ENCODE measurements at places on chromosomes 2 and 18.

GRCh38 chr18:61569176-61569892 is 236.1 kb downstream of the CDH20 start:
- no peak for DNase-seq

- DNase-seq = no peak
Observed at GRCh38 chr2:43594875-43595274, 963 bp downstream of the THADA start.

DNA sequence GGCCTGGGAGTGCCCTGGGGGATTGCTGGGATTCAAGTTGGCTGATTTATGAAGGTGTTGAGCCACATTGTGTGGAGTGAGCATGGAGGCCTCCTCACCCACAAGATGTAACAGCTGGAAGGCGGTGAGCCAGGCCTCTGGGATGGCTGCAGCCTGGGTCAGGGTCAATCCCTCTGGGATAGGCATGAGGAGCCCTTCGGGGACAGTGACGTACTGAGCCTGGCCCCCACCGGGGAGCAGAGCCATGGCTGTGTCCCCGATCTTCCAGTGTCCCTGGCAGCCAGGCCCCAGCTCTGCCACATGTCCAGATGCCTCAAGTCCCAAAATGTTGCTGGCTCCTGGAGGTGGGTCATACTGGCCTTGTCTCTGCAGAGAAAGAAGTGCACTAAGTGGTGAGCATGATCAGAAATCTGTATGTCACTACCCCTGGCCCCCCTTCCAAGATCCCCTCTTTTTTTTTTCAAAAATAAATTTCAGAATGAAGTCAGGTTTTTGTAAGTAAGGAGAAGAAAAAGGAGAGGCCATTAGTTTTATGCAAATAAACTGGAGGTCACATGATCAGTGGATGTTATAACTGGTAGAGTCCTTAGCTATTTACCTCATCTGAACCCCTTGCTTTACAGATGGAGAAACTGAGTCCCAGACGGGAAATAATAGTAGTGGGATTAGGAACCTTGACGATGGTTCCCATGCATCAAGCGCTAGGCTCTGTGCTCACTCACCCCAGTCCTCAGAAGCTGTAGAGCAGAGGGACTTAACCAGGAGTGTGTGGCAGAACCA is 1.7 kb downstream of the TP53I3 start:
- DNase-seq = no peak

DNA sequence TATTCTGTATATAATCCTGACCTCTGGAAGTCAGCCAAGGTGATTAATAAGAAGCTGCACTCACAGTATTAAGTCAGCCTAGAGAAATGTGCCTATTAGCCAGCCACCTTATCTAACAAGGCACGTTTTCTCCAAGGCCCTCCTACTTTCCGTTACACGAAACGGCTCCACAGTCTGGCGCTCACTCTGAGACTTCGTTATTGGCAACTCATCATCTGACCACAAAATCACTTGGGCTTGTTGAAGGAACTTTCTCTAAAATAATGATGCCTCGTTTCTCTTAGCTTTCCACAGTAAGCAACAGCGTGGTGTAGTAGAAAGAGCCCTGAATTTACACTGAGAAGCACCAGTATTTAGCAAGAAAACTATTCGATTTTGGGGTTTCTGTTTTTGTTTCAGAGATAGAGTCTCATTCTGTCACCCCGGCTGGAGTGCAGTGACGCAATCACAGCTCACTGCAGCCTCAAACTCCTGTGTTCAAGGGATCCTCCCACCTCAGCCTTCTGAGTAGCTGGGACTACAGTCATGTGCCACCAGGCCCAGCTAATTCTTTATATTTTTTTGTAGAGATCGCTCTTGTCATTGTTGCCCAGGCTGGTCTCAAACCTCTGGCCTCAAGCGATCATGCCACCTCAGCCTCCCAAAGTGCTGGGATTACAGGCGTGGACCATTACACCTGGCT is 53.6 kb upstream of the SLC14A1 start:
- no peak for DNase-seq

- no peak for DNase-seq
Observed at GRCh38 chr2:232549655-232550353, 553 bp downstream of the TIGD1 start.

GRCh38 chr18:58105888-58106260 is 61.8 kb downstream of the NEDD4L start:
- no peak for DNase-seq

GRCh38 chr18:48127606-48128005 is 197.1 kb upstream of the SMAD2 start:
- DNase-seq = no peak

DNA sequence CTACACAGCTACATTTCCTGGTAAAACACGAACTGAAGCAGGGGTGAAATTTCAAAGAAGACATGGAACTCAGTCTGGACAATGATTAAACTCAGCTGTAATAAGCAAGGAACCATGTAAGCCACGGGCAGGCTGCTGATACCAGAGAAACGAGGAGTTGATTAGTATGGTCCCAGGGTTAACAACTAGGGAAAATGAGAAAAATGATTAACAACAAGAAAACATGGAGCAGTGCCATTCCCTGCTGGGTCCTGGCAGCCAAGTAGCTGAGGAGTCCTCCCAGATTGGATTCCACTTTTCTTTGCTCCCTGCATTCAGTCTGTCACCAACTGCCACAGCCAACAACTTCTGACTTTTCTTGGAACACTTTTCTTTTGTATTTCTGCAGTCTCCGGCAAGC is 517.0 kb upstream of the KLHL29 start:
- DNase-seq = peak; percentile 61

- DNase-seq = peak; percentile 36
Observed at GRCh38 chr18:61322265-61322873, 10.9 kb upstream of the CDH20 start.

DNA sequence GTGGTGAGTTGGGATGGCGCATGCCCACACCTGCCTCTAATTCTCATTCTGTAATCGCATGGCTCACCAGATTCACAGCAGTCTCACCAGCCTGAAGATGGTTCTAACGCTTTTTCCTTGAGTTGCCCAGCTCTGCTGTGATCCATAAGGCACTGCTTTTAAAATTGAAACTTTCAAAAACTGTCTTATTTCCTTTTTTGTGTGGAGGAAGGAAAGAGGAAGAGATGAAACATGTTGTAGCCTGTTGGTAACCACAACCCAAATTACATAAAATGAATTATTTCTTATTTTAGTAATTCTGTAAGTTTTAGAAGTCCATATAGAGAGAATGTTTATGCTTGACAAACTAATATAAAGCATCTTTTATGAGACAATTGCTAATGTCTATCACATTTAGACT is 165.4 kb downstream of the RBM43 start:
- DNase-seq = no peak

DNA sequence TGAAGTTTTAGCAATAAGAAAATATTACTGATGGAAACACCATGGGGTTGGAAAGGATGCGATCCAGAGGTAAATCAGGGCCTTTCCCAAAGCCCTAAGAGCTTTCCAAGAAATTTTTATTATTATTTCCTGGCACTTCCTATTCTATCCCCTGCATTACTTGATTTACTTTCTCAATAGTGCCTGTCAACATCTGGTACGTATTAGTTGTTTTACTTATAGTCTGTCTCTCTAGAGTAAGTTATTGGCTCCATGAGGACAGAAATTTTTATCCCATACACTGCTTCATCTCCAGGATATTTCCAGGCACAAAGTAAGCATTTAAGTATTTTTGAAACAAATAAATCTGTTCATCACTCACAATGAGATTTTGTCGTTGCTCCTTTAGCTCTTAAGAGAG is 18.1 kb downstream of the PPP4R1 start:
- DNase-seq = no peak

DNA sequence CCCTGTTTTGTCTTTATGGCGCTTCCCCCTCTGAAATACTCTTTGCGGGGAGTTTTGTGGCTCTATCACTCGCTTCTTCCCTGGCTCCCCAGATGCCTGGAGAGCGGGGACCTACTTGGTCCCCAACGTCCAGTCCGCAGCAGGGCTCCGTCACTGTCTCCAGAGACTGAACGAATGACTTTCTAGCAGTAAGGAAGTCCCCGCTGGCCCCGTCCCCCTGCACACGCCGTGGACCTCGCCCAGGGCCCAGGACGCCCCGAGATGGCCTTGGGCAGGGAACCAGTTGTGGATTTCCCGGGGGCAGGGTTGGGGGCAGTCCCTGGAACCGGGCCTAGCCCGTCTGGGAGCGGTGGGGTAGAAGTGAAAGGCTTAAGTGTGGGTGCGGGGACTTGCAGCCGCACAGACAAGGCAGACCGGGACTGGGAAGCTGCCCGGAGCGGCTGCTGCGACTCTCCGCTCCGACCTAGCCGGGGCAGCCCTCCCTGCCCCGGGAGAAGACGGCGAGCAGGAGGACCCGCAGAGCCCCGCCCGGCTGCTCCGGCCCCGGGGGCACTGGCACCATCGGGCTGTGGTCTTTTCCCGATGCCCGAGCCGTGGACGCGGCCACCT is 821 bp upstream of the EPHA4 start:
- DNase-seq = peak; percentile 49

DNA sequence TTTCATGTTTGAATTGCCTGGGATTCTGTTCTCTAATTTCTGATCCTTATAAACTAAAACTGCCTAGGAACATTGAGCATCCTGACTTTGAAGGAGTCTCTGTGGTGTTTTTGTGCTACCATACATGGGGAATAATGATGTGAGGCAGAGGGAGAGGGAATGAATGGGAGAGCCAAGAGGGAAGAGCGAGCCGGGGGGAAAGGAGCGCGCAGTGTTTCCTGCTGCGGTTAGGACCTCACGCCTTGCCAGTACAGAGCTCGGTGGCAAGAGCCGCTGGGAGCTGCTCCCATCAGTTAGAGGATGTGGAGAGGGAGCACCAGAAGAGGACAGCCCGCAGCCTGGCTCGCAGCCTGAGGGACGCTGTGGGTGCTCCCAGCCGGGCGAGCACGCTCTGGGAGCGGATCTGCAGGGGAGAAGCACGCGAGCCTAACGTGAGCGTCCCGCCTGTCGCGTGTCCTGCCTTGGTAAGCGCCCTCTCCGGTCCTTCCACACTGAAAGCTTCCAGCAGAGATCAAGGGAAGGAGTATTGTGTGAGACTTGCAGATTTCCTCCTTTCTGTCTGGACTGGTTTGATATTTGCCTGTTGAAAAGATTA is 114.7 kb downstream of the FAM210A start:
- DNase-seq = peak; percentile 35

GRCh38 chr2:98909317-98910211 is 26.5 kb downstream of the CRACDL start:
- peak; percentile 80 for DNase-seq

- no peak for DNase-seq
Observed at GRCh38 chr2:164913011-164913410, 42.3 kb downstream of the SLC38A11 start.

DNA sequence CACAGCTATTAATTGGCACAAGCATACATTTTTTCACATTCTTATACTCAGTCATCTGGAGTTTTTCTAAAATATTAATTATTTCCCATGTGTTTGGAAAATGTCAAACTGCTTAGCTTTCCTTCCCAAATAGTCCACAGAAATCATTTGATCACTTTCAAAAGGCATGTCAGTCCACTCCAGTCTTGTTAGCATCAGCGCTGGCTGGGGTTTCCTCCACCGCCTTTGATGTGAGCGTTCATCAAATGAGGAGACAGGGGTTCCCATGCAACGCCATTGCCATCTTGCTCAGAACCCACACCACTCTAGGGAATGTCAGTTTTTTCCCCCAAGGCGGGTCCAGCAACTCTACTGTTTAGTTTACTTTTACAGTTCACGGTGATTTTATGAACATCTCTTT is 13.1 kb upstream of the RAX start:
- DNase-seq = no peak

DNA sequence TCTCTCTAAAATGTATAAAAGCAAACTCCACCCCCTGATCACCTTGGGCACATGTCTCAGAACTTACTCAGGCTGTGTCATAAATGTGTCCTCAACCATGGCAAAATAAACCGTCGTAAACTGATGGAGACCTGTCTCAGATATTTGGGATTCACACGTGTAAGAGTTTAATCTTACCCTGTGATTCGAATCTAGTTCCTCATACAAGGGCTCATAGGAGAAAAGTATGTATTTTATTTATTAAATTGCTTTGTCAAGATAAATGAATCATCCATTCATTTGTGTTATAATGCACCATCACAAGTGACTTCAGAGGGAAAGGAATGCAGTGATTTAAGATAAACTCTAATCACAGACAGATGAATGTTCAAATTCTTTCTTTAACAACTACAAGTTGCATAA is 712.5 kb upstream of the LRATD1 start:
- DNase-seq = no peak

- DNase-seq = no peak
Observed at GRCh38 chr2:142981756-142982155, 104.3 kb downstream of the KYNU start.

DNA sequence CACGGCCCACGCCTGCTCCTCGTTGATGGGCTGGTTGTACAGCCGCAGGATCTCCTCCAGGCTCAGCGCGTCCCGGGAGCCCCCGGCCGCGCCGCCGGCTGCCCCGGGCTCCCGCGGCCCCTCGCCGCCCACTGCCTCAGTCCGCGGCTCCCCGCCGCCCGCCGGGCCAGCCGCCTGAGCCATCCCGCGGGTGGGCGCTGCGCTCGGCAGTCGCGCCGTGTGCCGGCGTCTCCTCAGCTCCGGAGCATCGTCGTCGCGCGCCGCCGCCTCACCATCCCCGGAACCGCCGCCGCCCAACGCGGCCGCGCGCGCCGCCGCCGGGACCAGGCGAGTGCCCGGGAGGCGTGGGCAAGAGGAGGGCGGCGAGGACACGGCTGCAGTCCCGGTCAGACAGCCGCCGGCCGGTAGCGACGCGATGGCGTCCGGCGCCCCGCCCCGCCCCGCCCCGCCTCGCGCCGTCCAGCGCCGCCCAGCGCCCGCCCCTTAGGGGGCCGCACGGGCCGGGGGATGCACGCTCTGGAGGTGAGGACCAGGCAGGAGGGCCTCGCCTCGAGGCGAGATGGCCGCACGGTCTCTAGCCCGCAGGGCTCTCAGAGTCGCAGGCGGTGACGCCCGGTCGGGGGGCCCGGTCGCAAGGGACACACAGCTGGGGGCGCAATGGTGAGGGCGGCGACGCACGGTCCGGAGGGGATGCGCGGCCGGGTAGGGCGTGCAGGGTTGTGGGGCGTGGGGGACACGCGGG is at the start of gene SPIRE1:
Gene SPIRE1 (minus strand): TSS at position 424 of the 742 bp plus-strand sequence. CDS start 241 bp downstream, at position 183.
- DNase-seq = peak; percentile 64

DNA sequence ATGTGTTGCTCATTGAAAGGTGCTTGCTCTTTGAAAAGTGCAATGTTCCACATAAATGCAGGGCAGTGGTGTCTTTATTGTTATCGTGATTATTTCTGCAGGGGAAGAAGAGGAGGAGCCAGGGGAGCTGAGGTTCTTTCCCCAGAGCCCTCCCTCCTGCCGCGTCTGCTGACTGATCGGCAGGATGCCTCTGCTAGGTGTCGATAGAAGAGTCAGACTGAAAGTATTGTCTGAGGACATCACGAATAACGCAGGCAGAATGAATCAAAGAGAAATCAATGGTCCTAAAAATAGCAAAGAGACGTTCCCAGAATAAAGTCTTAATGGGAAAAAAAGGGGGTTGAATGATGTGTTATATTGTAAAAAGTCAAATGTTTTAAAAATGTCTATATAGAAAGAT is 47.4 kb upstream of the SIX3 start:
- no peak for DNase-seq
